ENCODE measurements at places on chromosomes 2 and 18.

DNA sequence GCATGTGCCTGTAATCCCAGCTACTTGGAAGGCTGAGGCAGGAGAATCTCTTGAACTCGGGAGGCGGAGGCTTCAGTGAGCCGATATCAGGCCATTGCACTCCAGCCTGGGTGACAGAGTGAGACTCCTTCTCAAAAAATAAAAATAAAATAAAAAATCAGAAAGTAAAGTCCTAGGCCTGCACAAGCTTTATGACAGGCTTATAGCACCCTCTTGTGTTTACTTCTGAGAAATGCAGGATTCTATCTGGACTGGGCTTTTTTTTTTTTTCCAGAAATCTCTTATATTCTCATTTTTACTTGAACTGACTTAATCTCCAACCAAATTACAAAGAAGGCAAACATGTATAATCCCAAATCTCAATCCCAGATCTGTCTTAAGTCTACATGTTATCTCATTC is 26.1 kb upstream of the REG3G start:
- no peak for DNase-seq

- peak; percentile 17 for DNase-seq
Measured at GRCh38 chr18:63844254-63844653, 43.3 kb upstream of the SERPINB2 start.

GRCh38 chr2:65453916-65454315 is 21.5 kb upstream of the SPRED2 start:
- no peak for DNase-seq

- no peak for DNase-seq
Measured at GRCh38 chr2:10453905-10454298, 5.8 kb upstream of the ODC1 start.

GRCh38 chr2:169285531-169286235 is 76.7 kb downstream of the LRP2 start:
- DNase-seq = no peak

DNA sequence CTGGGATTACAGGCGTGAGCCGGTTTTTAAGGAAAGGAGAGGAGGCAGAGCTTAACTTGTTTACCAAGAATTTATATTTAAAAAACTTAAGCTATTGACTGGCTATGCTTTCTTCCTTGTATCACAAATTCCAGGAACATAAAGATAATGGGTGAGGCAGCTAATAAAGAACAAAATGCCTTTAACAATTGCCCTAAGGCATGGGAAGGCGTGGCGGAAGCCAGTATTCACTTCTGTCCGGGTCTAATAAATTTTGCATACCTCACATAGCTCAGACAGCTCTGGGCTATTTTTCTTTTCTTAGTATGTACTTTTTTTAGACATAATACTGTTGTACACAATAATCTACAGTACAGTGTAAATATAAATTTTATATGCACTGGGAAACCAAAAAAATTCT is 1.0 kb upstream of the LDAH start:
- DNase-seq = no peak
